NCI-H226 (cell line): ENCODE measurements at places on chromosomes 11 and 22.

GRCh38 chr11:16791191-16791961 lies 52.9 kb downstream of the C11orf58 start:
- peak; percentile 96 for DNase-seq

DNA sequence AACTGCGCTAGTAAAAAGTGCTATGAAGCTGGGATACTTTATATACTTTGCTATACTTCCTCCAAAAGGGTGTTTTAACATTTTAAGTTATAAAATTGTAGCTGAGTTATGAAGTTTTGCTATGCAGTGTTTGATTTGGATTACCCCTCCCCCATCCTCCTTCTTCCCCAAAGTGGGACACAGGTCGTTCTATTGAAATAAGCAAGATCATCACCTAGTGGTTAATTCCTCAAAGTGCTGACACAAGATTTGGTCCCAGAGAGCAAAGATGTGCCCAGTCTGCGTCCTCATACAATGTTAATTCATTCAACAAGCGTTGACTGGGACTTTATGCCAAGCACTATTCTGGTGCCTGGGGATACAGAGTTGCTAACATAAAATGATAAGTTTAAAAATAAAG lies 78.5 kb downstream of the SPON1 start:
- DNase-seq, result no peak

- peak; percentile 73 for DNase-seq
Measured at GRCh38 chr11:66981976-66982578, 7.0 kb downstream of the C11orf86 start.

DNA sequence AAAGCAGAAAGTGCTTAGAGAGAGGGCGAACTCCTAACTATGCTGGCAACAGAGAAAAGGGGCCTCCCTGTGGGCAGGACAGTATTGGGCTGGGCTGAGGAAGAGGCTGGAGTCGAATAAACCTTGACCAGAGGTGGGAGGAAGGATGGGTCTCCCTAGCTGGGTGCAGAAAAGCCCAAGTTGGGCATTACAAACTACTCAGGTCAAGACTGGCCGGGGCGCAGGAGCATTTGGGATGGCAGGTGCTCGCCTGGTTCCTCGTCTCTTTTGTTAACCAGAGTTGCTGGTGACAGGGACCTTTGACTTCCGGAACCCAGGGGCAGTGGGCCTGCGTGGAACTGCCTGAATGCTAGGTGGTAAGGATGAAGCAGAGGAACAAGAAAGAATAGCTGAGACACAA lies 80.3 kb upstream of the SHISAL1 start:
- no peak for DNase-seq

- DNase-seq, result no peak
Measured at GRCh38 chr11:128547946-128548648, 39.3 kb downstream of the ETS1 start.

GRCh38 chr11:109435121-109435742 lies 13.2 kb downstream of the C11orf87 start:
- DNase-seq, result peak; percentile 47

GRCh38 chr11:1460396-1460985 lies 26.1 kb downstream of the MOB2 start:
- DNase-seq, result no peak

DNA sequence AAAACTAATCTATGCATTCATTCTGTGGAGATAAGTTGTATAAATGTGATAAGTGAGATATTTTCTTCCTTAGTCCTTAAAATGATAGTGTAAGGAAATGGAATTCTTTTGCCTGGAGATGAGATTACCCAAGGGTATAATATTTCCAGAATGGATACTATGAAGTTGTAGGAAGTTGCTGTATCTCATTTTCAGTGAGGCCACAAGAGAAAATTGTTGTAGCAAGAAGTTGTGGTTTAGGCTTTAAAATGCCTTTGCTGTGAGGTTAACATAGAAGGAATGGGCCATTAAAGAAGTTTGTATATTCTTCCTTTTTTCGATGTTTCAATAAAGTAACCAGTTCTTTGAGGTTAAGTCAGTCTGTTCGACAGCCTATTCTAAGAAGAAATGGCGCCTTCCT lies 50.7 kb upstream of the LIN7C start:
- peak; percentile 41 for DNase-seq

DNA sequence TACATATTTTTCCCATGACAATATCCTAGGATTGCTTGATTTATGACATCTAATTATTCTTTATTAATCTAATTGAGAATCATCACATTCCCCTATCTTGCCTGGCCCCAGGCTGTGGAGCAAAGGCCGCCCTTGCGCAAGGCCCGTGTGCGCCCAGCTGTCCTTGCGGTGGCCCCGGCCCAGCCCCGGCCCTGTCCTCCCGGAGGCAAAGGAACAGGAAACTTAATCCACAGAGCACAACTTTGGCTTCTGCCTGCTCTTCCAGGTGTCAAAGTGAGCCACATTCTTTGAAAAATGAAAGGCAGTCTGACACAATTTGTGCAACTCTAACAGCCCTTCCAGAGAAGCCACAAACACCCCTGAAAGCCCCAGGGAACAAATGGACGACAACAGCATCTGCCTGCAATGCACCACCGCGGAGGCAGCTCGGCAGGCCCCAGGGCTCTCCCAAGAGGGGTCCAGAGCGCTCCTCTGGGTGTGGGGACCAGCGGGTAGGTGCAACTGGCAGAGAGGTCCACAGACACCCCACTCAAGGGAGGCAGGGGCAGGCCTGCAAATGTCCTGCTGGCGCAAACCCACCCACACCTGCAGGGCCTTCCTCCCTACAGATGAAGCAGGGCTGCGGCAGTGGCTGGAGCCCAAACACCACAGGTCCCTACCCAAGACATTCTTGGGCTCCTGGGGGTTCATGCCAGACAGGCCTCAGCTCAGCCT lies 30.3 kb downstream of the GNB1L start:
- no peak for DNase-seq

- DNase-seq, result no peak
Measured at GRCh38 chr22:22753526-22754267, 109.3 kb downstream of the GGTLC2 start.

DNA sequence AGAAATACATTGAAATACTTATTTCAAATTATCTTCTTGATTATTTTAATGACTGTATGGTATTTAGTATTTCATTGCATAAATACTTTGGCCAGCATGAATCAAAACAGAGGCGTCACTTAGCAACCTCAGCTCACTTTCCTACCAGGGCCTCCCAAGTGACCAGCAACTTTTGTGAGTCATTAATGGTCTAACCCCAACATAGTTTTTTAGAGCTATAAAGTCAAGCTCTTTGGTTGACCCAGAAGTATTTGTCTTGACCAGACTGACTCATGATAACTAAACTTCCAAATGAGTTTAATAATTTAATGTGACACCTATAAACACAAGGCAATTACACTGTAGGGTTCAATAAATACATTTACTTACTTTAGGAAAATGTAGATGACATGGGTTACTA lies 27.9 kb upstream of the RBMXL2 start:
- DNase-seq, result no peak

DNA sequence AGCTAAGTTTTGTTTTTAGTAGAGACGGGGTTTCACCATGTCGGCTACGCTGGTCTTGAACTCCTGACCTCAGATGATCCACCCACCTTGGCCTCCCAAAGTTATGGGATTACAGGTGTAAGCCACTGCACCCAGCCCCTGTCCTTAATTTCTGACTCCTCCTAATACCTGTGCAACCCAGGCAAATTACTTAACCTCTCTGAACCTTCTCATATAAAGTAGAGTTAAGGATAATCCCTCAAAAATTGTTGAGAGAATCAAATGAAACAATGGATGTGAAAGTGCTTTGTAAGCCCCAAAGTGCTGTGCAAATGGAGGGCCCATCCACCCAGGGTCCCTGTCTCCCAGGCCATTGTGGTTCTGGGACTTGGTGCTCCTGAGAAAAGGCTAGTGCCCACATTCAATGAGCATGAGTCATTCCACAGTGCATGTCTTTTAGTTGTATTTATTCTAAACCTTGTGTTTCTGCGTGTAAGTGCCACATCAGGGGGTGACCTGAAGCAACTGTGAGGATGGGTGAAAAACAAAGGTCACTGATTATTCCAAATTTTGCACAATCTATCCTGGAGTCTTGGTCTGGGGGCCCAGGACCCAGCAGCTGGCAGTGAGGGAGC lies 61.4 kb upstream of the PTPRJ start:
- peak; percentile 39 for DNase-seq

DNA sequence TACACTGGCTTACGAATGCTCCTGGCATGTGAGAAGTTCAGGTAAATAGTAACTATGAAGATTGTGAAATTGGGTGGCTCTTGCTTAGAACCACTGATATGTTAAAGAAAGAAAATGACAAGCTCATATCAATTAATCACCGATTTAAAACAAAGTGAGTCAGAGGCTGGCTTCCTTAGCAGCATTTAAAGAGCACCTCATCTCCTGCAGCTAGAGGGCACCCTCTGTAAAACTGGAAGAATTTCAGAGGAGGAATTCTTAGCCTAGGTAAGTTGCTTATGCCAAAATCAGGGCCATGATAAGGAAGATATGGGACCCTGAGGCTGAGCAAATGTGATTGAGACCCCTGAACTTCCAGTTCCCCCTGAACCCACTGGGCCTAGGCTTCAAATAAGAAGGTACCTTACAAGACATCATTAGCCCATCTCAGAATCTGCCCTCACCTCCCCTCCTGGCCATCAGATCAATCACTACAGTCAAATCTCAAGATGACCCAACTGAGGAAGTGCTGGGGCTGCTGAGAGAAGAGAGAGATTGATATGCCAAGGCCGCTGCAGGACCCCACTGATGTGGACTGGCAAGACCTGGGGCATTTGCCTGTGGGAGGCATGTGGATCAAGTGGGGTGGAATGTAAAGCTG lies 8.6 kb upstream of the CD3E start:
- DNase-seq, result no peak

- DNase-seq, result no peak
Measured at GRCh38 chr11:13023423-13023822, 14.3 kb downstream of the RASSF10 start.

- no peak for DNase-seq
Measured at GRCh38 chr11:36743039-36743438, 145.0 kb upstream of the RAG2 start.

DNA sequence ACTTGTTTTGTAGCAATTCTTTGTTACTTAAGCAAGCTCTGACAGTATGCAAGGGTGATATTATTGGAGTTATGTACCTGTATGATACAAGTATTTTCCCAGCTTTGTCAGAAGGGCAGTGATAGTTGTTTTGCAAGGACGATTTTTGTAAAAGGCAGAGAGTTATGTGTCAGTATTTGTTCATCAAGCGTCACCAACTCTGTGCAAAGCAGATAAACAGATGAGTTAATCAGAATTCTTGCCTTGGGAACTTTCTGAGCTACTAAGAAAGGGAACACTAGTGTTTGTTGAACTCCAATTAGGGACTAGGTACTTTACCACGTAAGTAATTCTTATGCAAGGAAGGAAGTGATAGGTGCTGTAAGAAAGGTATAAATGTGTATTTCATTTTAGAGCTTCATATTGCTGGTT lies 1.4 kb downstream of the USP47 start:
- DNase-seq, result peak; percentile 26

DNA sequence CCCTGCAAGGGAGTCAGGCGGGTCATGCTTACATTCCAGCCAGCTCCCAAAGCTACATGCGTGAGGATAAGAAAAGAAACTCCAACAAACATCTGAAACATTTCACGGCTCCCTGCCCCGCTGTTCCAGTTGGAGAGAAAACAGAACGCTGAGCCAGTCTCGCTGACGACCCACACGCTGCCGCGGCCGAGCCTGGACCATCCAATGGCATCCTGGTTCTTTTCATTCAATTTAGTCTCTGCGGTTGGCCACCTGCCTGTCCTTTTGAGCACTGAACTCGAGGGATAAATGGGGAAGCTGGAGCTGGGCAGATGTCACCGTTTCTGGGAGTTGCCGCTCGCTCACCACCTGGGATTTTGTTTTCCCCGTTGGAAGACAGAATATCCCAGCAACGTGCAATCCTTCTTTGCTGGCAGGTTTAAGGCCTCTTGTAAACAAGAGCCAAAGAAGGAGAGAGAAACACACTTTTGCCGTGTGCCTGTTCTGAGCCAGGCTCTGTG lies 45.3 kb upstream of the SHISAL1 start:
- DNase-seq, result no peak

GRCh38 chr11:90476442-90477007 lies 253.7 kb upstream of the CHORDC1 start:
- DNase-seq, result peak; percentile 34

GRCh38 chr11:17353821-17354600 lies 2.4 kb downstream of the NCR3LG1 start:
- no peak for DNase-seq

DNA sequence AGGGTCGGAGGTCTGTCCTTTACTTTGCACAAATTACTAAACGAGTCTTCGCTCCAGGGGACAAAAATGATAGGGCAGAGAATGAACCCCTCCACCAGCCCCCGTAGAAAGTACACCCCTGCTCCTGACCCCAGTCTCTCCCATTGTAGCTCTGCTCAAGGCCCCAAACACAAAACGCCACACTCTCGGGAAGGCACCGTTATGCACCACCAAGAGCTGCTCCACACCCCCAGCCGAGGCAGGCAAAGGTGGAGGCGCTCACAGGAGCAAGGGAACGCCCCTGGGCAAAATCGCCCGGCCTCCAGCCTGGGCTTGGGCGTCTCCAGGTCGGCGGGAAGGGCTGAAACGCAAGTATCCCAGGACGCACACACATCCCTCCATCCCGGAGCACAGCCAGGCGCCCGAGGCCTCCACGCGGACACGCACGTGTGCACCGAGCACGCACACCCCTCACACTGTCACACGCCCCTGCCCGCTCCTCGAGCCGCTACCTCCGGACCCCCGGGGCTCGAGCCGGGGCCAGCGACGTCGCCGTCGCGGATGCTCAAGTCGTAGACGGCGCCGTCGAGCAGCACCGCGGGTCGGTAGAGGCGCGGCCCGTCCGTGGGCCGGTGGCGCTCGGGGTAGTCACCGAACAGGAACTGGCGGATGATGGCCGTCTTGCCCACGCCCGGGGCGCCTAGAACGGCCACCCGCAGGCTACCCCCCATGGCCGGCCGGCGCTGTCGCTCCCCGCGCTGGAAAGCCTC lies 786 bp downstream of the RASL10A start:
- no peak for DNase-seq

DNA sequence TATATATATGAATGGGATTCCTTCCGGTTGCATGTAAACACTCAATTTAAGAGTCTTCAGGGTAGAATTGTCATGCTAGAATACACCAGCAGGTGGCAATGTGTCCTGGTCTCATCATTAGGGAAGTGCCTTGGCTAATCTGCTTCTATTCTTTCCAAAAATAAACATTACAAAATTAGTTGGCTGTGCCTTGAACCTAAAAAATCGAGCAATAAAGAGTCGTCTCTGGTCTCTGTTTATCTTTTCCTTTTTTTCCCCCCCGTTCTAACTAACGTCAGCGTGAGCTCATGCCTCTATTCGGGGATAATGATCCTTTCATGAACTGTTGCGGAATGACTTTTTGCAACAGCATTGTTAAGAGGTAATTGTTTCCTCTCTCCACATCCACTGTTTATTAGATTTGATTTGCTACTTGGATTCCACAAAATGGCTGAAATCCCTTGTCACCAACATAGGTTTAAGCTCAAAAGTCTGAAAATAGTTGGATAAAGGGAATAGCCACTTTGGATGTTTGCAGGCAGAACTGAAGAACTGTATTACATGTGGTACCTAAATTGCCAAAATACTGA lies 1.2 kb upstream of the ARHGEF12 start:
- DNase-seq, result peak; percentile 80
